Mesothelial cell of epicardium (in vitro differentiated cells): ENCODE measurements at places on chromosomes 16 and 17. TPM values are rescaled to one million over a fixed set of nuclear protein-coding genes. Genes with fewer than 3 reads are reported as not detected.

GRCh38 chr16:64754279-64754678 is 367.6 kb downstream of the CDH11 start:
- H3K27ac ChIP-seq: peak overlapping the region; percentile 5
- H3K36me3 ChIP-seq: no peaks in the 10 kb centered on the region
- no peak overlapping the region for H3K4me3 ChIP-seq
- H3K27me3 ChIP-seq: no peaks in the 10 kb centered on the region
- no peaks in the 10 kb centered on the region for H3K4me1 ChIP-seq
- DNase-seq: no peak

Gene KRT31
- not detected in 3 replicates for total RNA-seq

DNA sequence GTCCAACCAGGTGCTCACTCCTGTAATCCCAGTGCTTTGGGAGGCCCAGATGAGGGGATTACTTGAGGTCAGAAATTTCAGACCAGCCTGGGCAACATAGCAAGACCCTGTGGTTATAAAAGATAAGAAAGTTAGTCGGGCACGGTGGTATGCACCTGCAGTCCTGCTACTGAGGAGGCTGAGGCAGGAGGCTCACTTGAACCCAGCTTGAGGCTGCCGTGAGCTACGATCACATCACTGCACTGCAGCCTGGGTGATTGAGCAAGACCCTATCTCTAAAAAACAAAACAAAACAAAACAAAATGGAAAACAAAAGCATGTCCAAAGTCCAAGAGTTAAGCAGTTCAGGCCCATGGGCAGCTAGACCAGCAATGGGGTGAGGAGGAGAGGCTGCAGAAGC is 143.2 kb downstream of the IRX5 start:
- no peak overlapping the region for H3K4me3 ChIP-seq
- no peak overlapping the region for H3K27ac ChIP-seq
- peaks cover 50% of the 10 kb centered on the region for H3K27me3 ChIP-seq
- no peaks in the 10 kb centered on the region for H3K36me3 ChIP-seq
- no peaks in the 10 kb centered on the region for H3K4me1 ChIP-seq
- DNase-seq: no peak

Gene PRKCB
- total RNA-seq: 0.27 to 0.38 TPM (median 0.27 TPM) in 3 replicates

Gene TBKBP1
- 49.8 to 53.9 TPM (median 52.7 TPM) in 3 replicates for total RNA-seq

Gene PRSS8
- total RNA-seq: 79.1 to 84.3 TPM (median 79.9 TPM) in 3 replicates

DNA sequence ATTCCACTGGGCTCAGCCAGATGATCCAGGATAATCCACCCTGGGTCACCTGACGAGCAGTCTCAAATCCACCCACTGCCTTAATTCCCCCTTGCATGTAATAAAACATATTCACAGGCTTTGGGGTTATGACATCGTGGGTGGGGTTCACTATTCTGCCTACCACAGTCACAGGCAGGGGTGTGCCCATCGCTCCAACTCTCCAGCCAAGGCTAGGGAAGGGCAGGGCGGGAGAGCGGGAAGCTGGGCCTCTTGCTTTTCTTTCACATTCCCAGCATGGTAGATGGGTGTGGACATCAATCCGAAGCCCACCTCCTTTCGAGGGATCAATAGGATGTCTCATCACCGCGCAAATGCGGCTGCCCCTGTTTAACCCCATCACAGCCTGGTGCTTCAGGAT is 12.7 kb upstream of the CD300LD start:
- DNase-seq: no peak
- H3K4me1 ChIP-seq: peaks cover 7% of the 10 kb centered on the region
- peaks cover 25% of the 10 kb centered on the region for H3K27me3 ChIP-seq
- H3K27ac ChIP-seq: no peak overlapping the region
- H3K4me3 ChIP-seq: no peak overlapping the region
- no peaks in the 10 kb centered on the region for H3K36me3 ChIP-seq

- no peaks in the 10 kb centered on the region for H3K36me3 ChIP-seq
- no peak overlapping the region for H3K4me3 ChIP-seq
- DNase-seq: no peak
- H3K27ac ChIP-seq: no peak overlapping the region
Measured at GRCh38 chr17:64357191-64357981, 33.3 kb downstream of the PECAM1 start.

GRCh38 chr16:2530629-2531318 is 434 bp downstream of the CEMP1 start:
- H3K4me1 ChIP-seq: peaks cover 12% of the 10 kb centered on the region
- peak overlapping the region; percentile 91 for H3K4me3 ChIP-seq
- H3K36me3 ChIP-seq: peaks cover 4% of the 10 kb centered on the region
- DNase-seq: no peak

Gene CACNG5
- not detected in 3 replicates for total RNA-seq

DNA sequence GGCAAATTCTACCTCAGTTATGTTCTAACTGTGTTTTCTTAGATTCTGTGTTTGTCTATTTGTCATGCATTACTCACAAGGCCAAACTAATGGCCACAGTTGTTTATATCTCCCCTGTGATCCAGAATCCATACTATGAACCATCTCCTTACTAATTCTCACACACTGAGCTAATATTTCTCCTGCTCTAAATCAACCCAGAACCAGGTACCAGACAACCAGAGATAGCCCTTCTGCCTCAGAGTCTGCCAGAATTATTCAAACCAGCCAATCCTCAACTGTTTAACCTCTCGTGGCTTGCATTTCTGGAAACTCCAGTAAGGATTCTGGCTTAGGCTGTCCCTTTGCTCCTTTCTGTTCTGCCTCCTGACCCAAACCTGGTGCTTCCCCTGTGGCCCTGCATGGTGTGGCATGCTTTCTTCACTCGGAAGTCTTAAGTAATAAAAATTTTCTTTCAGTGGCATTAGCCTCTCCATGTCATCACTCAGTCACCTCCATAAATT is 59.4 kb downstream of the EFCAB5 start:
- DNase-seq: no peak
- peaks cover 14% of the 10 kb centered on the region for H3K4me1 ChIP-seq
- no peaks in the 10 kb centered on the region for H3K27me3 ChIP-seq
- H3K27ac ChIP-seq: peak overlapping the region; percentile 2
- no peak overlapping the region for H3K4me3 ChIP-seq

Gene SPNS3
- not detected in 3 replicates for total RNA-seq
